Neural crest cell (in vitro differentiated cells): ENCODE measurements at places on chromosomes 7 and 10.

DNA sequence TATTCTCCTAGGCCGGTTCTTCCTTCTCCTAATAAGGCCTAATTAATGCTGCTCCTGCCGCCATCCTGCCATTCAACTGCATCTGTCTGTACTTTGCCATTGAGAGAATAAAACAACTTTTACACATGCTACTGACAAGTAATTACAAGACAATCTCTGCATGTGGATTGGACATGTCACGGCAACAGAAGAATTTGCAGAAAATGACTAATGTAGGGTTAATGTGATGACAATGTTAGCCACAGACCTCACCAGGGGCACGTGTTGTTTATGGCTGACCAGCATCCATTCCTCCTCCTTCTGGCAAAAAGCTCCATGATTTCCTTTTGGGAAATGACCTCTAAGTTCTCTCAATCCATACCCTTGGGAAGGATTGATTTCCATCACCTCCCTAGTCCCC lies 58.0 kb downstream of the NEBL start:
- DNase-seq, result no peak

DNA sequence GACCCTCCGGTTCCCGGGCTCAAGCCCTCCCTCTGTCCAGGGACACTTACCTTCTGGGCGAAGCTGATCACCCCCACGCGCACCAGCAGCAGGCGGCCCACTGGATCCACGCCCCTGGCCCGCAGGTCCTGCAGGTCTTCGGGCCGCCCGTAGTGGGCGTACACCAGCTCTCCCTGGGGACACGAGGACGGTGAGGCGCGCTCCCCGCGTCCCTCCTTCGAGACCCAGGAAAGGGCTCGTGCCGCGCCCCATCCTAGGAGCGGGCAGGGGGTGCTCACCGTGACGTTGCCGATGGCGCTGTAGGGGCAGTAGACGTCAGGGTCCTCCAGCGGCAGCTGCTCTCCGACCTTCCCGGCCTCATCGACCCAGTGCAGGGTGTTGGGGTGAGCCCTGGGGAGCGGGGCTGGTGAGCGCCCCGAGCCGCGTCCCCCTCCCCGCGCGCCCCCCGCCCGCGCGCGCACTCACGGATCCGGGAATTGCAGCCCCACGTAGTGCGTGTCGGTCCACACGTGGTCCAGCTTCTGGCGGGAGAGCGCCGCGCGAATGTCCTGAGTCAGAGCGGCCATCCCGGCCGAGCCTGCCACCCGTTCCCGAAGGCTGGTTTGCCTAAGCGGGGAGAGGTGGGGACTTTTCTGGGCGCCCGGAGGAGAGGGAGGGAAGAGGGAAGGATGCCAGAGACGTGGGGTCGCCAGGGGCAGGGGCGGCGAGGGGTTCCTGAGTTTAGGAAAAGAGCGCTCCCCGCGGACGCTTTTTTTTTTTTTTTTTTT lies 8.2 kb downstream of the TFR2 start:
- peak; percentile 41 for DNase-seq

- no peak for DNase-seq
These were observed 81.7 kb downstream of the DLG5 start for GRCh38 chr10:77844713-77845445.

DNA sequence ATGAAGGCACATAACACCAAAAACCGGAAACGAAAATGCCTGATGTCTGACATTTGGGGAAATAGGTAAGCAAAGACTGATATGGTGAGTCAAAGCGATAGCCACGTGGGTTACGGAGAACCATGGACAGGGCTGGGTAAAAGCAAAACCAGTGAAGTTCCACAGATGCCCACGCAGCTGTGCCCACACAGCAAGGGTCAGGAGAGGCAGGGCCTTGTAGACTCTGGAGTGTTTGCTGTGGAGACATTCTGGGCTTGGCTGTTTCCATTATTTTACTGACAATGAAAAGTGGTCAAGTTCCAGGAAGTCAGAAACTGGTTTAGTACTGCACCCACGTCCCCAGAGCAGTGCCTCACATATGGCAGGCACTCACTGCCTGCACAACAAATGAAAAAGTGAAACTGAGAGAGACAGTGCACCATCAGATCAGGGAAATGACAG lies 148.7 kb downstream of the ZMYND11 start:
- DNase-seq, result no peak

- no peak for DNase-seq
These were observed 30.9 kb downstream of the GIMAP8 start for GRCh38 chr7:150481186-150481920.

DNA sequence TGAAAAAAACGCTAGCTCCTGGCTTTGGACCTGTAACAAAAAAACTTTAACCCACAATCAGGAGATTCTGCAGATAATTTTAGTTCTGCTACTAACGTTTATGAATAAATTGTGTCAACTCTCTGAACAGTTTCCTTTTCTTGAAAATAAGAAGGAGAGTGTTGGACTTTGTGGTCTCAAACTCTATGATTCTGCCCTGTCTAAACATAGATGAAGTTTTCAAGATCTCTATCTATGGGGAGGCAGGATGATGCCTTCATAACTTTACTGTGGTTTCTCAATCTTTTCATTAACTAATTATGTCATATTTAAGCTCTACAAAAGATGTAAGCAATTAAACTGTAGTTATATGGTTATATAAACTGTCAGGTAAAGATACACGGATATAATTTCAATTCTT lies 162.0 kb downstream of the REEP3 start:
- DNase-seq, result no peak

DNA sequence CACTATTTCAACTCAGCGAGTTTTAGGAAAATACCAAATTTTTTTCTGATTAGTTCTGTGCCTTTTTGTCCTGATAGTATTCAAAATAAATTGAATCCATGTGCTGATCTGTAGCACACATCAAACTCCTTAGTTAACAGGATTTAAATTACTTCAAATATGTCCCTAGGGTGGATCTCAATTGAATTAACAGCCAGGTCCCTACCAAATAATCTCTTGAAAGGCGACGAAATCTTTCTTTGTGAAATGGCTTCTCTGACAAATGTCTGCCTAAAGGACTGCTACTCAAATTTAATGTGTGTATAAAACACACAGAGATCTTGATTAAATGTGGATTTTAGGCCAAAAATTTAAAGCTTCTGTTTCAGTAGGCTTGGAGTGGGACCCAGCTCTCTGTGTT lies 989.6 kb upstream of the KCND2 start:
- DNase-seq, result no peak

GRCh38 chr7:140940898-140941297 lies 16.2 kb upstream of the BRAF start:
- DNase-seq, result no peak

GRCh38 chr7:154837622-154838021 lies 165.3 kb downstream of the PAXIP1 start:
- DNase-seq, result no peak

- no peak for DNase-seq
These were observed 494.3 kb downstream of the PTPRN2 start for GRCh38 chr7:158093156-158093796.

DNA sequence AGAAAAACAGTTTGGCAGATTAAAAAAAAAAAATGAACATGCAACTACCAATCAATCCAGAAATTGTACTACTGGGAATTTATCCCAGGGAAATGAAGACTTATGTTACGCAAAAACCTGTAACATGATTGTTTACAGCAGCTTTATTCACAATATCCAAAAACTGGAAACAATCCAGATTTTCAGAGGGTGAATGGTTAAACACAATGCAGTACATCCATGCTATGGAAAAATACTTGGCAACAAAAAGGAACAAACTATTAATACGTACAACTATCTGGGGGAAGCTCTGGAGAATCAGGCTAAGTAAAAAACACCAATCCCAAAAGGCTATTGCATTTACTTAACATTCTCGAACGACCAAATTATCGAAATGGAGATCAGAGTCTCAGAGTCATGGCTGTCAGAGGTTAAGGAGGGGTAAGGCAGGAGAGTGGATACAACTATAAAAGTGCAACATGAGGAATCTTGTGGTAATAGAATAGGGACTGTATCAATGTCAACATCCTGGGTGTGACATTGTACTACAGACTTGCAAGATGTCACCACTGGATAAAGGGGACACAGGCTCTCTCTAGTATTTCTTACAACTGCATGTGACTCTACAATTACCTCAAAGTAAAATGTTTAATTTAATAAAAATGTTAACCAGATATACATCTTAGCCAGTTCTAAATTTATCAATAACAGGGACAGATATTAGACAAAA lies 21.5 kb upstream of the RUFY2 start:
- DNase-seq, result no peak

DNA sequence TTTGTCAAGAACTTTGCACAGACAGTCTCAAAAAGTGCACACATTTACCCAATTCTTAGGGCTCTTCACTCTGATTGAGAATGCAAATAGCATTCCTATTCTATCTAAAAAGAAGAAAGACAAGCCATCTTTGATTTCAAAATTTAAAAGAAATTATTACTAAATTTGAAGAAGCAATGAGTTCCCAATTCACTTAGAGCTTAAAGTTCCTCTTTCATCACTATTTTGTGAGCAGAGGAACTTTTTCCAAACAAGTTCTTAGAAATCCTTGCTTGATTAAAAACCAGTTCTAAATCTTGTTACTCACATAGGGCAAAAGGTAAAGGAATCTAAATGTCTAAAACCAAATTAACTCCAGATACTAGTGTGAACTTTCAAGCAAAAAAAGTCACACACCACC lies 56.4 kb downstream of the TBXAS1 start:
- no peak for DNase-seq

GRCh38 chr7:29812185-29812876 lies 6.0 kb downstream of the WIPF3 start:
- no peak for DNase-seq

GRCh38 chr10:103192089-103192450 lies 1.0 kb downstream of the NT5C2 start:
- no peak for DNase-seq

GRCh38 chr7:99499721-99500636 lies at the start of gene ZNF394:
Gene ZNF394 (minus strand): TSS chr7:99500281. CDS start chr7:99500093, 188 bp downstream.
- DNase-seq, result peak; percentile 81

DNA sequence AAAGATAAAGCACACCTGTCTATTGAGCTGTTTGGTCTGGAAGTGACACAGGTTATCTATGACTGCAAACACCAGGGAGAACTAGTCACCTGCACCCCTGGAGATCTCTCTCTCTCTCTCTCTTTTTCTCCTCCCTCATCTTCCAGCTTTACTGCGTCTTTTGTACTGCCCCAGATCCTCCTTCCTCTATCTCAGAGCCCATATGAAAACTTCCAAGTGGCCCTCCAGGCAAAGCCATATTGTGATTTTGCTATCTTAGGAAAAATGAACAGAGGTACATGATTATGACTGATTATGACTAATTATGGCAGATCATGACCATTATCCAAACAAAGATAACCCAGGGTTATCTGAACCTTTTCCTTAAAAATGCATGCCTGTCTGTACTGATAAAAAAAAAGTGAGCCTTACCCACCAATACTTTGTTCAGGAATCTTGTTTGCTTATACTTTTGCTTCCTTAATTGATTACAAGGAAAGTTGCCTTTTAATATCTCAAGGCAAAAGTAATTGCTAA lies 12.6 kb upstream of the EPHB6 start:
- DNase-seq, result no peak

DNA sequence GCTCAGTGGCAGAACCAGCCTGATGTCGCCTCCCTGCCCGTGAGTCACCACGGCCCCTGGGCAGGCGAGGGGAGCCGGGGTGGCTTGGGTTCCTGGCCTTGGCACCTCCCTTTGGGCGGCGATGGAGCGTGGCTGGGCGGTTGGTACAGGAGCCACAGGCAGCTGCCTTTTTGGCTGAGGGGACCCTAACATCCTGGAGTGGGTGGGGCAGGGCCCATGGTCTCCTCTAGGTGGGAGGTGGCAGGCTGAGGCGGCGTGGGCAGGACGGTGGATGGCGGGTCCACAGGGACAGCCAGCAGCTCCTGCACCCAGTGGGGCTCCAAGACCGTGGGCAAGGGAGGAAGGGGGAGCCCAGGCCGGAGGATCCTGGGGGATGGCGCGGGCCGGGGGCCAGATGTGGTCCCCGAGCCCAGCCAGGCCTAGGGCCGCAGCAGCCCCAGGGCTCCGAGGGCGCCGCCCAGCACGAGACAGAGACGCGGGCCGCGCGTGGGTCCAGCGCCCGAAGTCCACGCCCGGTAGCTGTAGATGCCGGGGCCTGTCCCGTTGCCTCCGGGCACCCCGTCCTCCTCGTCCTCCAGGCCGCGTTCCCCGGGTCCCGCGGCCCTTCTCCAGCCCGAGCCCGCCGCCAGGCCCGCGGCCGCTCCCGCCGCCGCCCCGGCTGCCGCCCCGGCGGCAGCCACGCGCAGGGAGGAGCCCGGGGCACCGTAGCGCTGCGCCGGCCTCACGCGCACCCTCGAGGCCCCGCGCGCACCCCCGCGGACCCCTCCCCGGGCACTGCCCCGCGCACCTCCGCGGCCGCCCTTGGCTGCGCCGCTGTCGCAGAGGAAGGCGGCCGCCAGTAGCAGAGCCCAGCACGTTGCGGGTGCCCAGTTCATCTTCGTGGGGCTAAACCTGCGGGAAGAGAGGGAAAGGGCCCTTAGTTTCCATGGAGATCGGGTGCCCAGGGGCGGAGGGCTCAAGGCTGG lies 1.3 kb downstream of the SPRN start:
- DNase-seq, result no peak

- DNase-seq, result no peak
These were observed 593.5 kb upstream of the MGMT start for GRCh38 chr10:128873411-128874054.

DNA sequence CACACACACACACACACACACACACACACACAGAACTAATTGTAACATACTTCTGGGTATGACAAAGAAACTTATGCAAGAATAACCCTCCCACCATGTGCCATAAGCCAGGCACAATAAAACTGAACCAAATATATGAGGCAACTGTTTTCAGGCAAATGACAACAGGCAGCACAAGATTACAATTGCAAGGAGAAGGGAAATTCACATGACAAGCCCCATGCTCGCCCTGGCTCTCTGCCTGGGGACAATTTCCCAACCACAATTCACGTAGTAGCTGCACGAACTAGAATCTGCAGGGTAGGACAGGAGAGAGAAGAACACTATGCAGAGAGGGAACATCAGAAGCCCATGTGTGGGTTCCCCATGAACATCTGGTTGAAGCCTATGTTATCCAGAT lies 143.3 kb downstream of the CALN1 start:
- DNase-seq, result no peak

- DNase-seq, result no peak
These were observed 349.2 kb downstream of the HGF start for GRCh38 chr7:81420526-81421226.

- no peak for DNase-seq
These were observed 352.6 kb downstream of the ADRA2A start for GRCh38 chr10:111429288-111430028.

DNA sequence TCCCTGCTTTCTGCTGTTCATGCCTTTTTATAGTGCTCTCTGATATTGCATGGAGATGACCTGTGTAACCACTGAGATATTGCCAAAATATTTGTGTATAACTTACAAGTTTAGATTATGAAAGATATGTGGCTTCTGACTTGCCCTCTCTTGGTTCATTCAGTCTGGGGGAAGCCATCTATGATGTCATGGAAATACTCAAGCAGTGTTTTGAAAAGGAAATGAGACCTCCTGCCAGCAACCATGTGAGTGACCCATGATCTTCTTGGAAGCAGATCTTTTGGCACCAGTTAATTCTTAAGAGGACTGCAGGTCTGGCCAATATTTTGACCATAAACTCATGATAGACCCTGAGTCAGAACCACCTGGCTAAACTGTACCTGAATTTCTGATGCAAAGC lies 183.0 kb downstream of the THSD7A start:
- DNase-seq, result no peak
